ENCODE measurements at places on chromosomes 2 and 18.

- no peak for DNase-seq
Observed at GRCh38 chr18:13618760-13619438, 107.5 kb downstream of the FAM210A start.

DNA sequence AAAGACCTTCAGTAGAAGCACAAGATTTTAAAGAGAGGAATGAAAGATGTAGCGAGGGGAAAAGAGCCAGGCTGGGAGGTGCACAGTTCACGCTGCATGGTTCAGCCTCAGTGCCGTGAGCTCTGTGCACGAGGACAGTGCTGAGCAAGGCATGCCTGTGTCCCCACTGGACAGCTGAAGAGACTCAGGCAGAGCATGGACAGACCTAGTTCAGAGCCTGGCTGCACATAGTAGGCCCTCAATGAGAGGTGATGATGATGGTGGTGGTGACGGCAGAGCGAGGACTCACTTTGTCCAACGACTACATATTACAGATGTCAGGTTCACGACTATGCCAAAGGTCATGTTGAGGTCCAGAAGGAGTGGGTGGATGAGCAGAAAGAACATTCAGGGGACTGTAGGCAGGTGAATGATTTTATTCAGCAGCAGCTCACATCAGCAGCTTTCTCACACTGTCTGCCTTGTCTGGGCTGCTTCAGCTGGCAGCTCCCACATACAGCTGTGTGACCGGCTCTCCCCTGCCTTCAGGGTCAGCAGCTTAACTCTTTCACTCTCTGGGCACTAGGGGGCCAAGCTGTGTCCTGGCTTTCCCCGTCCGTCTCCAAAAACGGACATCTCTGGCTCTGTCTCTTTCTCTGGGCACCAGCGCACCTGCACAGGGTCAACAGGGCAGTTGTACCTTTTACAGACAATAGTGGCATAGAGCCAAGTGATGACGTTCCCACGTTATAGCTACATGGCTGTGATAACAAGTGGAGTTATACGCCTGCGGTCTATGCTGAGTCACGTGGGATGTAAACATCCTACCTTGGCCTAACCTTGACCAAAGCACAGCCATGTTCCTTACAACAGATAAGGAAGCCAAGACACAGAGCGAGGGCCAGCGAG is 128.8 kb upstream of the MSH6 start:
- peak; percentile 63 for DNase-seq

DNA sequence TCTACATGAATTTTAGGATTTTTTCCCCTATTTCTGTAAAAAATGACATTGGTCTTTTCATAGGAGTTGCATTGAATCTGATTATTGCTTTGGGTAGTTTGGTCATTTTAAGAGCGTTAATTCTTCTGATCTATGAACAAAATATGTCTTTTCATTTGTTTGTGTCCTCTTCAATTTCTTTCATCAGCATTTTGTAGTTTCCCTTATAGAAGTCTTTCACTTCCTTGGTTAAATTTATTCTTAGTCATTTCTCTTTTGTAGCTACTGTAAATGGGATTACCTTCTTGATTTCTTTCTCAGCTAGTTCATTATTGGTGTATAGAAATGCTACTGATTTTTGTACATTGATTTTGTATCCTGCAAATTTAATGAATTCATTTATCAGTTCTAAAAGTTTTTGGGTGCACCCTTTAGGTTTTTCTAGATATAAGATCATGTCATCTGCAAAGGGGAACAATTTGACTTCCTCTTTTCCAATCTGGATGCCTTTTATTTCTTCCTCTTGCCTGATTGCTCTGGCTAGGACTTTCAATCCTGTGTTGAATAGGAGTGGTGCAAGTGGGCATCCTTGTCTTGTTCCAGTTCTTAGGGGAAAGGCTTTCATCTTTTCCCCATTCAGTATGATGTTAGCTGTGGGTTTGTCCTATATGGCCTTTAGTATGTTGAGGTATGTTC is 36.6 kb upstream of the AAK1 start:
- no peak for DNase-seq

DNA sequence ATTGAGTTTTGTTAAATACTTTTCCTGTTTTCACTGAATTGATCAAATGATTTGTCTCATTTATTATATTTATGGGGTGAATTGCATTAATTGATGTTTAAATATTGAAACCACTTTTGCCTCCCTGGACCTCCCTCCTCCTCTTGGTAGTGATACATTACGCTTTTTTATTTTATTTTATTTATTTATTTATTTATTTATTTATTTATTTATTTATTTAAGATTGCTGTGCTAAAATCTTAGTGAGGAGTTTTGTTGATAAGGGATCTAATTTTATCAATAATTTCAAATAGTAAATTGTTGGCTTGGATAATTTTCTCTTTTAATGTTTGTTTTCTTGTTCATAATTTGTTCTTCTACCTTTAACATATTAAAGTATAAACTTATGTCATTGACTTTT is 1281.0 kb upstream of the NXPH2 start:
- DNase-seq, result no peak

DNA sequence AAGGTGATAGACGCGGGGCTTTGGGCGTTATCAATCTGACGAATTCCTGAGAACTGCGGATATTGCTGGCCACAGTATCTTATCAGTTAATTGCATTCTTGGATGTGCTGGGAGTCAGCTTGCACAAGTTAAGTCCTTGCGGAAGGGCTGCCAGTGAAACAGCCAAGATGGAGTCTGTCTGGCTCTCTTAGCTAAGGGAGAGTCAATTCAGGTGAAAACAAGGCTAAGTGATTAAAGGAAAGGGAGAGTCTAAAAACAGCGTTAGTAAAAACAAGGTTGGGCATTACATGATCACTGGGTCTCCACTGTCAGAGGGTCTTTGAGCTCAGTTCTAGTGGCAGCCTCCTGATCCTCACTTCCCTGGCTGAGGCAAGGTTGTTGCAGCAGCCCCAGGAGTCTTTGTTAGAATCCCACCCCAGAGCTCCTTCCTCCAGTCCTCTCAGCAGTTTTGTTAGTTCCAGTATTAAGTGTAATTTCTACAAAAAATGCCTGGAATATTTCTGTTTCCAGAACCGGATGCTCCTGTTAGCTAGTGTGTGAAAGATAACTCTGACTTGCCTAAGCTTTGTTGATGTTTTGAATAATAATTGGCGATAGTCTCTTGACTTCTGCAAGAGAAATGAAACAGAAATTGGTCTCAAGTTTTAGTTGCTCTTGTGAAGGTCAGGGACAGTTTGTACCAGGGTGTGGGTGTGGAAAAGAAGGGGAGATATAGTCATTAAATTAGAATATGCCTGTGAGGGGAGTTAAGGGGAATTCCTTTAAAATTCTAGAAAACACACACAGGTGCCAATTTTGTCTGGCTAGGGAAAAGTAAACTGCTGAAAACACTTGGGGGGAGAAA is 10.6 kb downstream of the CFLAR start:
- no peak for DNase-seq

GRCh38 chr18:35497027-35497369 is 762 bp downstream of the INO80C start:
- DNase-seq, result no peak

GRCh38 chr2:212033888-212034287 is 504.7 kb downstream of the ERBB4 start:
- no peak for DNase-seq
